ENCODE measurements at places on chromosomes 11 and 22.

DNA sequence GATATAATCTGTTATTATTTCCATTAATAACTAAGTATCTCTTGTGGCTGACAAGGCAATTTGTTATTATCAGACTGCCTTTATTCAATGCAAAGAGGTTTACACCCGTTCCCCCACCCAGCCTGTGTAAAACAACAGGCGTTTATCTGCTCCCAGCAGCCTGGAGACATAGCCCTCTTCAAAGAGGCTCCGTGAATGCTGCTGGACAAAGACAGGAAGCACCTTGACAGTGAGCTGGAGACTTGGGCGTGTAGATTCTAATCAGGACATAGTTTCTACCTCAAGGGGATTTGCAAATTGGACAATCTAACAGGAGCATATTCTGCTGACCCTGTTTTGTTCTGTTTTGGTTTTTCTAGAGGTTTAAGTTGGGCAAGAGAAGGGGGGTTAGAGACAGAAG lies 733.0 kb upstream of the KIRREL3 start:
- no peak for DNase-seq

- no peak for DNase-seq
Measured at GRCh38 chr11:132802947-132803346, 729.4 kb downstream of the OPCML start.

DNA sequence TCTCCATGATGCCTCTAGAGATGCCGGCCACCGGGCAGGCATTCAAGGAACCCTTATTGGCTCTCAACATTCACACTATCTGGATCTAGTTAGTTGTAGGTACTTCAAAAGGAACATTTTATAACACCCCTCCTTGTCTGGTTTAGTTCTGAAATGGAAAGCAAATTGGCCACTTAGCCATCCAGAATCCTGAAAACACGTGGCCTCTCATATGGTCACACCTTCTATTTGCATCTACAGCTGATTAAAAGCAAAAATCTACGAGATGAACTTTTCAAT lies 29.2 kb downstream of the ABTB2 start:
- no peak for DNase-seq

DNA sequence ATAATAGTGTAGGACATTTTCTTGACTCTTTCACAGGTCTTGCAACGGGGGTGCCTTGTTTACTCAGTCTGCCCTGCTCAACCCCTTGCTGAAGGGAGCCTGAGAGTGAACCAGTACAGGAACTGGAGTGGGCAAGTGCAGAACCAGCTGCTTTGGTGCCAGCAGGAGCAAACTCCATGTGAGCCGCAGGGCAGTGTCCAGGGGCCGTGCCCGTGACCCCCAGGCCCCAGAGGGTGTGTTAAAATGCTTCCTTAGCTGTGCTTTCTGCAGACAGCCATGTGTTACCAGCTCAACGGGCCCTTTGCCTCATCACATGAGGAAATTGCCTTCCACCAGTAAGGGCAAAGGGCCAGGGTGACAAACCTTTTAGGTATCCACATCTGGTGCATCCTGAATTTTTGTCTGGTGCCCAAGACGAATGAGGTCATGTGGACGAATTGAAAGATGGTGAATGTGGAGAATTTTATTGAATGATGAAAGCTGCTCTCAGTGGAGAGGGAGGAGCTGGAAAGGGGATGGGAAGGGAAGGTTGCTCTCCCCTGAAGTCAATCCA lies 53.6 kb upstream of the OR5D13 start:
- no peak for DNase-seq

DNA sequence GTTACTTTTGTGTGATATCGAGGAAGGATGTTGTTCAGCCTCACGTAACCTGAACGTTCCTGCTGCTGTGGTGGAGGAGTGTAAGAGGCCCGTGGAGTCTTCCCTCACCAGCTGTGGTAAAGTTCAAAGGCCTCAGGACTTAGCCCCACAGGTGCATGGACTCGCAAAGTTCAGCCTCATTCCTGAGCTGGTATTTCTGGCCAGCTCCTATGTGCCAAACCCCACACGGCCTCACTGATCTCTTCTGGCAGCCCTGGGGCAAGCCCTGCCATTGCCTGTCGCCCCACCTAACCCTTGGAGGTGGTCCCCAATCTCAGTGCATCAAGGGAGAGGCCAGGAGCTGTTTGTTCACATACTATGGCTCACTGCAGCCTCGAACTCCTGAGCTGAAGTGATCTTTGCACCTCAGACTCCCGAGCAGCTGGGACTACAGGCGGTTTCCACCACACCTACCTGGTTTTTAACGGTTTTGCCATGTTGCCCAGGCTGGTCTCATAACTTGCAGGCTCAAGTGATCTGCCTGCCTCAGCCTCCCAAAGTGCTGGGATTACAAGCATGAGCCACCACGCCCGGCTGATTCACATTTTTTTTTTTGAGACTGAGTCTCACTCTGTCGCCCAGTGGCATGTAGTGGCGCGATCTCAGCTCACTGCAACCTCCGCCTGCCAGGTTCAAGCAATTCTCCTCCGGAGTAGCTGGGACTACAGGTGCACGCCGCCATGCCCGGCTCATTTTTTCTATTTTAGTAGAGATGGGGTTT lies 2.2 kb downstream of the PHRF1 start:
- DNase-seq, result no peak

DNA sequence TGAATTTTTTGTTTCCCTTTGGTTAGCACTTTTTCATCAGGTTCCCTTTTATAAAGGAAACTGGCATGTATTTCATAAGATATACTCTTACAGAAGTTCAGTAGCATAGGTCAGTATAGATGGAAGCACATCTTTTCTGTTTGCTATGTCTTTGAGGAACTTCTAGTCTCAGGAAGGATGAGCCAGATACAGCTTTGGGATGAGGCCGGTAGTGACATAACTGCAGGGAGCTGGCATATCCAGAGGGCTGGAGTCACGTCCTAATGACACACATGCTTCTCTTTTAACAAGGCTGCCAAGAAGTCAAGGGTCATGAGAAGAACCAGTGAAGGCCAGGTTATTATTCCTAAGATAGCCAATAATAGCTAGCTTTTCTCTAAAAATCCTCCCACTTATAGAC lies 33.3 kb upstream of the ADSL start:
- no peak for DNase-seq

GRCh38 chr22:41499624-41500280 lies 30.8 kb downstream of the ACO2 start:
- DNase-seq, result no peak

- no peak for DNase-seq
Measured at GRCh38 chr11:75548595-75549272, 13.3 kb upstream of the SERPINH1 start.

- DNase-seq, result no peak
Measured at GRCh38 chr11:128188346-128189004, 398.9 kb downstream of the ETS1 start.

- no peak for DNase-seq
Measured at GRCh38 chr11:126357055-126357962, 1.8 kb downstream of the ST3GAL4 start.

GRCh38 chr11:127037001-127037400 lies 36.4 kb upstream of the KIRREL3 start:
- no peak for DNase-seq

DNA sequence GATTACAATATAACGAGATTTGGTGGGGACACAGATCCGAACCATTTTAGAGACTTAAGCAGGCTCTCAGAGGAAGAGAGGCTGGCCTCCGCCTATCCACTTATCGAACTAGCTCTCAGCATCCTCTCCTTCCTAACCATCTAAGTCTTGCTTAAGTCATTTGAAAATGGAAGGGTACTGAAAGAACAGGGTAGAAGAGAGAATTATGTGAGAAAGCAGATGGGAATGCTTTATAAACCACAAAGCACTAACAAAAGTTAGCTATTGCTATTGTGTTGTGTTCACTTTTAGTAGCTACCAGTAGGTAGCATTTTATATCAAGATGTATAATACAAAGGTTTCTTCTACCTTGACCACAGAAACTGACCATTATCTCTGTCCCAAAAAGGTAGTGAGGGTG lies 153.4 kb upstream of the CADM1 start:
- DNase-seq, result no peak

DNA sequence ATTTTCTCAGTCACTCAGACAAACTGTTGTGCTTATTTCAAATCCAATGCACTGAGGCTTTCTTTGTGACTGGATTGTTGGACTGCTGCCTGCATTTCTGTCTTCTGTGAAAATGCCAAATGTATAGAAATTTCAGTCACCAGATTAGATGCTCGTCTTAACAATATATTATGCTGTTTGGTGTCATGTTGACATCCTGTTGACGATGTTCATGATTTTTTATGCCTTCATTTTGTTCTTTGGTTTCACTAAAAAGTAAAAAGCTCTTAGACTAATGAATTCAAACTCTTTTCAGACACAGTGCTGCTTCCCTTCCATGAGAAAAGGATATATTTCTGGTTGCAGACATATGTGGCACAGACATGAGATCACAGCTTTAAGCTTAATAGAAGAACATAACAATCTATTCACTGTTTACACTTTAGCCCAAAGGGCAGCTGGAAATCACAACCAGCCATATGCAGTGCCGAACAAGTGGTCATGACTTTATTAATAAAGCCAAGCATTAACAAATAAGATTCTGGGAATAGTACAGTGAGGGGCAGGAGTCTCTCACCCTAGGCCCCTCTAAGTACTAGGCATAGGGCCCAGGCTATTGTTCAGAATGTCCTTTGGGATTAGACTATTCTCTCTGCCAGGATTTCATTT lies 9.4 kb upstream of the SOX6 start:
- no peak for DNase-seq

- DNase-seq, result no peak
Measured at GRCh38 chr22:46286006-46286405, 10.7 kb upstream of the GTSE1 start.

DNA sequence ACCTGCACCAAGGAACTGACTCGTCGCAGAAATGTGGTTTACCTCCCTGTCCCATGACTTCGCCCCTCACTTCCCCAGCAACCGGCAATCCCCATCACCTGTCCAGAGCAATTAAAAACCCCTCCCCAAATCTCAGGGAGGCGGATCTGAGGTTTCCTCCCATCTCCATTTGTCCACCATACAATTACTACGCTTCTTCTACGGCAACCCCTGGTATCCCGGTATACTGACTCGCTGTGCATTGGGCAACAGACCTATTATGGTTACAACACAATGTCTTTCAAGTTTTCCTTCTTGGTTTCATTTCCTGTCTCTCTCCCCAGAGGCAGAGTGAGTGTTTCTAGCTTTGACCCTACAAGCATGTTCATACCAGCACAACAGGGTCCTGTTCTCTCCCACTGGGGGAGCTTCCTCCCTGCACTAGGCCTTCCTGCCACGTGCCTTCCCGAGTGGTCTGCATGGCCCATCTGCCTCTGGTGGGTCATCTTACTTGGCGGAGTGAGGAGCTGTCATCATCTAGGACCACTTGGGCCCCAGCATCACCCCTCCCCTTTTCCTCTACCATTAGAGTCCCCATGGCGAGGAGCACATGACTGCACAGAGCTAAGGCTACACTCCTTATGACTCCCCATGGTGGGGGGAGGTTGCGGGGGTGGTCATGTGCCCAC lies 30.3 kb upstream of the NAP1L4 start:
- DNase-seq, result no peak

DNA sequence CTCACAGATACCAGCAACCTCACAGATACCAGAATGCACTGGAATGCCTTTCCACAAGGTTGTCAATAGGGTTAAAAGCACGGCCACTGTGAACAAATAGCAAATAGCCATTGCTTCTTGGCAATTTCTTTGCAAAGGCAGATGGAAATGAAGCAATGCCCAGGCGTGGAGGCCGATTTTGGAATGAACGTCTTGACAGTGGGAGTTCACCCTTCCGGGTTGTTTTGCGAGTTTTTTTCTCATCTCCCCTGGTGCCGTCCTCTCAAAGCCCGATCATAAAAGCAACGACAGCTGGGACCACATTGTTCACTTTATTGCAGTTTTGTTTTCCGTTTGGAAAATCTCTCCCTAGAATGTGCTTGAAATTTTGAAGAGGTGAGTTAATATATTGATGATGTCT lies 38.0 kb upstream of the CD82 start:
- no peak for DNase-seq

DNA sequence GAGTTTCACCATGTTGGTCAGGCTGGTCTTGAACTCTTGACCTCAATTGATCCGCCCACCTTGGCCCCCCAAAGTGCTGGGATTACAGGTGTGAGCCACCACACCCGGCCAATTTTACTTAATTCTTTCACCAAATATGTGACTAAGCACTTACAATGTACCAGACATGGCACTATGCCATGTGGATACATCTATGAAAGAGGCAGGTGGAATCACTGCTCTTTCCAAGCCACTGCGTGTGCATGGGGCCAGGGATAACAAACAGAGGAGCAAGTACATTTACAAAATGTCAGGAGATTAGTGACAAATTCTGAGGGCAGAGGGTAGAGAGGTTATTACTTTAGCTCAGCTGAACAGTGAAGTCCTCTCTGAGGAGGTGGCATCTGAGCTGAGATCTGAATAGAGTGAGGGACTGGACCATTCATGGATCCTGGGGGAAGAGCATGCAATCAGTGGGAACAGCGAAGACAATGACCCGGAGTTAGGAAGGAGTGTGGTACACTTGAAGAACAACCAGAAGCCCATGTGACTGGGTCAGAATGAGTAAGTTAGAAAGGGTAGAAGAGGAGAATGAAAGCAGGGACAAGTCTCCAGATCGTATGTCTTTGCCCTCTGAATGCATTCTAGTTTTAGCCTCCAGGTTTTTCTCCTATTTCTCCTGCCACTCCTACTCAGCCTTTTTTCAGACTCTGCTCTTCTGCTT lies 38.3 kb upstream of the GRAMD1B start:
- no peak for DNase-seq

DNA sequence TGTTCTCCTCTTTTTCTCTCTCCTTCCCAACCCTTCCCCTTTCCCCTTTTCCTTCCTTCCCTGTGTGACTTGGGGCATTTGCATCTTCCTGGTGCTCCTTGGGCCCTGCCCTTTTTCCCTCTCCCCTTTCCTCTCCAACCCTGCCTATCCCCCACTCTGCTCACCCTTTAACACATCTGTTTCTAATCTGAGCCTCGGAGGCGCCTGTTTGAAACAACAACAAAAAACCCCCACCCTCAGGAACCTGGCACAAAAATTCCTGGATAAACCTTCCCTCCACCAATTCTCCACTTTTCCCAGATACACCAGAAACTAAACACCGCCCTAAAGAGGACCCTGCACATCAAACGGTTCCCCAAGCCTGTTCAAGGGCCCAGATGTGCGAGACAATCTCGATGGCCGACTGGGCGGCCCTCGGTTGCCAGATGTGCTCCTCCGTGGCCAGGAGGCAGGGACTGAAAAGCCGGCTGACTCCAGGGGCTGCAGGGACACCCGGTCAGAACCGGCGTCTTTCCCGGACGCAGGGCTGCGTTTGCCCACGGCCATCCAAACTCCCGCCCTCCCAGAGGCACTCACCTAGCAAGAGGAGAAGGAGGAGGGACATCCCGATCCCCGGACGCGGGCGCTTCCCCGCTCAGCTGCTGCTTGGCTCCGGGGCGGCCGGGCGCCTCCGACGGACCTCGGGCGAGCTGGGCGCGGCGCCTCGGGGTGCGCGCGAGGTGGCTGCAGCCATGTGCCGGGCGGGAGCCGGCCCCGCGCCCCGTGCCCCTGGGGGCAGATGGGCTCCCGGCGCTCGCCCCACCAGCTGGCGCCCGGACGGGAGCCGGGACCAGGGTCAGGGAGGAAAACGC lies 486 bp downstream of the CLMP start:
- no peak for DNase-seq

- DNase-seq, result no peak
Measured at GRCh38 chr11:76169473-76169896, 36.8 kb downstream of the WNT11 start.

GRCh38 chr22:46267431-46268279 lies at the start of gene TTC38:
TSS of gene TTC38 (plus strand) at chr22:46268008. CDS start at chr22:46268040, 32 bp downstream.
- peak; percentile 30 for DNase-seq
